Astrocyte of the cerebellum (primary cell): ENCODE measurements at places on chromosomes 5 and 9.

DNA sequence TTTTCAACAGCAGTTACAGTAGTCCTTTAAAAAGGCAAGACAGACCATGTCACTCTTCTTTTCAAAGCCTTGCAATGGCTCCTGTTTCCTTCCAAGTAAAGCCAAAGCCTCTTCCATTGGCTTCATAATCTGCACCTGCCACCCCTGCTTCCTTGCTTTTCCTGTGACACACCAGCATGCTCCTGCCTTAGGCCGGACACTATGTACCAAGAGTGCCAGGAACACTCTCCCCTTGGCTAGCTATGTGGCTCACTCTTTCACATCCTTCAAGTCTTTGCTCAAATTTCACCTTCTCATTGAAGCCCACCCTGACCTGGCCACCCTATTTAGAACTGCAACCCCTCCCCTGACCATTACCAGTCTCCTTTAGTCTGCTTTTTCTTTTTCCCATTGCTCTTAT, 22.2 kb upstream of the TRAF1 start:
- DNase-seq: no peak

DNA sequence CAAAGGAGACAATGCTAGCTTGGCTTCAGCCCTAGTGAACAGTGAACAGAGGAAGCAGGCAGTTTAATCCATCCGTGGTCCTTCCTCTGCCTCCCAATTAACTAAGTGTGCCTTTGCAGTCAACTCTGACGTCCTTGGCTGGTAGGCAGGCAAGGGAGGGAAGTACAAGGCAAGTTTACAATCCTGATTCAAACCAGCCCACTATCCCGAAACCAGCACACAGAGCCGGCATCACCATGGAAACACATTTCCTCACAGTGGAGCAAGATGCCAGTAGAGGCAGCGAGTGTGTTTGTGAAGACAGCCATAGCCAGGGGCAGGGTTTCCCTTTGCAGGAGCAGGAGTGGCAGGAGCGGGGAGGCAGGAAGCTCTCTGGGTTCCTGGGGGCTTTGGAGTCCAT, 73.9 kb downstream of the GOLPH3 start:
- no peak for DNase-seq

GRCh38 chr5:87408204-87408603, 4.5 kb downstream of the CCNH start:
- no peak for DNase-seq

DNA sequence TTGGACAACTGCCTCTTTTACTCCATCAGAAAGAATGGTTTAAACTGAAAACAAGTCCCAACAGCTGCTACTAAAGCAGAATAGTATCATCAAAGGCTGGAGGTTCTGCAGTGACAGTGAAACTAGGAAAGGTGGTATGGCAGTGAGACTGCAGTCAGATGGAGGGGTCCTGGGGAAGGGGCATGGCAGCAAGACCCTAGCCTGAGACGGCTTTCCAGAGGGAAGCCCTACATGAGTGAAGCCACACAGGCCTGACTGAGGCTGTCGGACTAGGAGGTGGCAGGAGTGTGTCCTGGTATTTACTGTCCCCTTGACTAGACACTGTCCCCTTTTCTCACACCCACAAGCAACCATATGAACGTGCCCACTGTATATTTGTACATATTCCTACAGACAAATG, 40.4 kb upstream of the IPPK start:
- DNase-seq: no peak

DNA sequence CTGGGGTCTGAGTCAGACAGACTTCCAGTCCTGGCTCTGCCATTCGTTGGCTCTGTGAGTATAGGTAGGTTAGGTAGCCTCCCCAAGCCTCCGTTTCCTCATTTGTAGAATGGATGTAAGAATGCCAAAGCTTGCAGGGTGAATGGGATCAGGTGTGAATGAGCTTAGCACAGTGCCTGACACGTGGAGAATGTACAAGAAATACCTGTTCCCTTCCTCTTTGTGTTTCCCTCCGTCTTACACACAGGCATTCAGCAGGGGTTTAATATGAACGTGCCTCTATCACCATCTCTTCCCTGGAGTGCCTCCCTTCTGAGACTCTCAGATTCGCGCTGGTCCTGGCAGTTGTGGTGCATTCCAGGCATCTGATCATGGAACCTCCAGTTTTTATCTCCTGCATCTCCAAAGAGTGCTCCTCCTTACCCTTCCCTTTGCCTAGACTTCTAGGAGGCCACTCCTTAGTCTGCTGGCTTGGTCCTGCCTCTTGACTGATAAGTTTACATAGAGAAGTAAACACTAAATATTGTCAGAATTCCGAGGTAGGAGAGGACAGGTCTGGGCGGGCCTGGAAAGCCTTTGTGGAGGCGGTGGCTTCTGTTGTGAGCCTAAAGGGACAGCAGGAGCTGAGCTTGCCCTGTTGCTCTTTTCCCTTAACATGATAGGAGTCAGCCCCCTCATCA, 199.4 kb downstream of the AOPEP start:
- no peak for DNase-seq

DNA sequence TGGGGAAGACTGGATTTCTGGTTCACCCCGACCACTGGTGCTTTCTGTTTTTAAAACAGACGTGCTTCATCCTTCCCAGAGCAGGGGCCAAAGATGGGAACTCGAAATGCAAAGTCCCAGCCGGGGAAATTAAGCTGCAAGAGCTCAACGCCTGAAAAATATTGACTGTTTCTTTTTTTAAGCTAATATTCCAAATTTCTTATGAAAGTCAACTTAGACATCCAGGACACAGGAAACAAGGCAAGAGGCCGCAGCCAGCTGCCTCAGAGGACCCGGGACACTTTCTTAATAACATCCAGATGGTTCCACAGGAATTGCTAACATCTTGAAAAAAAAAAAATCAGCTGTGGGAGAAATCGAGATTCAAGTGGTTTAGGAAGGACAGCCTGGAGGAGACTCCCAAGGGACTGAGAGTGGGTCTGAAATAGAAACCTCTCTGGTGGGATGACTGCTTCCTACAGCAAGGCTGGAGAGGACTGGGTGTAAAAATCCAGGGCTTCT, 144.9 kb downstream of the FGF1 start:
- DNase-seq: no peak
